ENCODE measurements at places on chromosomes 4 and X.

DNA sequence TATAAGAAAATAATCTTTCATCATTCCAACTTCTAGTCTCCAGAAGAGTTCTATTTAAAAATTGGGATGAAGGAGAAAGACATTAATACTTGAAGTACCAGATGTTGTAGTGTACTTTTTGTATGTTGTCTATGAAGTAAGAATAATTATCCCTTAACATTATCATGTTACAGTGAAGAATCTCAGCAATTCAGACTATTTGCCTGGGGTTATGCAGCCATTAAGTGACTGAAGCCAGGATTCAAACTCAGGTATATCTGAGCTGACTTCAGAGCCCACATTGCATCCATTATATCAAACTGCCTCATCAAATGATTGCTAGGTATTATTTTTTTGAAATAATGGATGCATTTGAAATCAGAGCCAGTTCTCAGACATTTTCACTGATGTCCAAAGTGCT lies 76.1 kb upstream of the FHDC1 start:
- no peak for DNase-seq

- DNase-seq = no peak
Observed at GRCh38 chrX:53768451-53768850, 81.9 kb upstream of the HUWE1 start.

GRCh38 chrX:154436983-154437752 lies at the start of gene GDI1:
Gene GDI1, plus strand, starts transcription at chrX:154437154. Its CDS starts 101 bp downstream, at chrX:154437255.
- DNase-seq = no peak

- DNase-seq = no peak
Observed at GRCh38 chrX:97529536-97530200, 646.0 kb downstream of the RPA4 start.

DNA sequence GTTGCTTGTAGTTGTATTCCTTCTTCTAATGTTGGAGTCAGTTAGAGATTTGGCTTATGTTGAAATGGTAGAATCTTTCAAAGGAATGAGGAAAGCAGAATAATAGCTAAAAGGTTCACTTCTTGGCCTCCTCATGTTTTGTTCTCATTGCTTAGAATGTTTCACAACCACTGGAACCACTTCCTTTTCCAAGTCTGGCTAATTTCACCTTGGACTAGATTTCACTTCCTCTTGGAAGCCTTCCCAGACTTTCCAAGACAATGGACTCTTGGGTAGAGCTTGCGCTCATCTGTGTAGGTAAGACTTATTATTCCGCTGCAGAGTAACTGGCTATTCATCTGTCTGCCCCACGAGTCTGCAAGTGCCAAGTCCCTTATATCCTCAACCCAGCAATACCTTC lies 8.3 kb downstream of the SPATA18 start:
- DNase-seq = no peak

- no peak for DNase-seq
Observed at GRCh38 chr4:134624365-134624764, 422.8 kb upstream of the PABPC4L start.

- DNase-seq = no peak
Observed at GRCh38 chr4:28548136-28548535, 1687.5 kb downstream of the STIM2 start.

DNA sequence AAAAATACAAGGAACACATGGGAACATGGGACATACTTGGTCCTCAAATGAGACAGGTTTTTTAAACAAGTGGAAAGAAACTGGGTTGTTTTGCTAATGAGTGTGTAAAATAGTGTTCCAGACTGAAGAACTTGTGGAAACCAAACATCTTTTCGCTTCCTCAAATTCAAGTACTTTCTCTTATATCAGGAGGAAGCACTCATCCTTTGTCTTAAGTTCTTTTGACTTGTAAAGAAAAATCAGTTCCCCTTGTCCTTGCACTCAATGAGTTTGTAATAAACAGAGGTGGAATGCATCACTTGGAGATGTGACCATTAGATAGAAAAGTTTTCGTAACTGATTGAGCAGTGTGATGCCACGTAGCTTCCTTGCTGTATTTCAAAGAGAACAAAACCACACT lies 101.1 kb downstream of the PHOX2B start:
- no peak for DNase-seq

DNA sequence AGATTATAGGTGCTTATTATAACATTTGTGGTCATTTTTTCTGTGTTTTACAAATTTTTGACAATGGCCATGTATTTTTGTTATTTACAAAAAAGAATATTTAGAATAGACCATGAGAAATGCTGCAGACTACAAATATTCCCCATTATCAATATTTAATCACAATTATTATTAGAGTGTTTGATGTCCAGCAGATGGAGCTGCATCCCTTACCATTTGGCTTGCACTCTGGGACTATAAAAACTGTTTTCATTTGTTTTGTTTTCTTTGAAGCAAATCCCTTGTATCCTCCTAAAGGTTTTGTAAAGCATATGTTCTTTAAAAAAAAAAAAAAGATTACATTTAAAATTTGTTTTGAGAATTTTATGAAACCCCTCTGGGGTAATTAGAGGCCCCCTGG lies 85.6 kb upstream of the CXorf66 start:
- DNase-seq = no peak

- DNase-seq = no peak
Observed at GRCh38 chr4:80229590-80229989, 32.3 kb downstream of the PRDM8 start.

DNA sequence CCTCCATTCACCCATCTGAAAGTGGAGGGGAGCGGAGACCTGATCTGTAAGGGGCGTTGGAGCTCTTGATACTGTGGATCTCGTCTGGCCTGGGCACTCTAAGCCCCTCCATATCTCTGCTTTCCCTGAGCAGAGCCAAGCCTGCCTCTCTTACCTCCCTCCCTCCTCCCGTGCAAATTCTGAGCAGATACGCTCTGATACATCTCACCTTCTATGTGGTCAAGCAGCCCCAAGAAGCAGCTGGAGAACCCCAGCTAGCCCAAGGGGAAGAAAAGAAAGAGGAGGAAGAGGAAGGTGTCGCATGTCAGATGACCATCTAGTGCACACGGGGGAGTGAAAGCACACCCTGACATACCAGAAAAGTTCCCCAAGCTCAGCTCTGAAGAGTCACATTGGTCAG lies 1.9 kb upstream of the DGAT2L6 start:
- DNase-seq = no peak

- DNase-seq = no peak
Observed at GRCh38 chrX:47879463-47879862, 42.8 kb downstream of the ZNF81 start.

GRCh38 chr4:114015444-114015899 lies 36.0 kb upstream of the ARSJ start:
- DNase-seq = no peak

GRCh38 chr4:125049711-125050110 lies 265.0 kb upstream of the FAT4 start:
- no peak for DNase-seq

DNA sequence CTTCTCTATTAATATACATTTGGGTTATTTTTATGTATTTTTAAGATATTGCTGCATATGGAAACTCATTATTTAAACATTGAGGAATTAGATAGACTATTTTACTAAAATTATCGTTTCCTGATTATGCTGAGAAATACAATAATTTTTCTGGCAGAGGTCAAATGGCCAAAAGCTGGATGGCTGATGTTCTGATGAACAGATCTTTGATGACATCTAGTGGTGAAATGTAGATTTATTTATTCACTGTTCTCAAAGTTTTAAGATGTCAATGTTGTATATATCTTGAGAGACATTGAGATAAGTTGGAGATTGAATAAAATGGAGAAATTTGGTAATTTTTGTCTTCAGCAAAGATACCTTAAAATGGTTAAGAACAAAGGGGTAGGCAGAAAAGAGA lies 96.2 kb downstream of the UGT8 start:
- DNase-seq = no peak

DNA sequence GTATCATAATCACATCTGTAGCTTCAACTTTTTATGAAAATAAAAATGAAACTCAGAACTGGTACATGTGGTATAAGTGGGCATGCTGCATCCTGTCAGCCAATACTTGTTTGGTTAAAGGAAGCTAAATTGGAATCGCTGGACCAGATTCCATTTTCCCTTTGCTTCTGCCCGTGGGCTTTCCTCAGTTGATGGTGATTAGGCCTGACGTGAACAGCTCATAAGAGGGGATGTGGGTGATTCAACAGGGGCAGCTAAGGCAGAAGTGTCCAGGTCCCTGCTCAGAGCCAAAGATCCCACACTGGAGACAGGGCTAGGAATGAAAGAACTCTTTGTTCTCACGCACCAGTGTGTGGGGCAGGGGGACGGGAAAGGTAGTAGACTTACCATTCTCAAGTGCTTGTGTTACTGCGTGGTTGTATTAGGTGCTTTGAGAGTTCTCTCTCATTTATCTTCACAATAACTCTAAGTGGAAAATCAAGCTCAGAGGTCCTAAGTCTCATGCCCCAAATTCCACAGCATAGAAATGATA lies 63.2 kb upstream of the GUCY1A1 start:
- no peak for DNase-seq

DNA sequence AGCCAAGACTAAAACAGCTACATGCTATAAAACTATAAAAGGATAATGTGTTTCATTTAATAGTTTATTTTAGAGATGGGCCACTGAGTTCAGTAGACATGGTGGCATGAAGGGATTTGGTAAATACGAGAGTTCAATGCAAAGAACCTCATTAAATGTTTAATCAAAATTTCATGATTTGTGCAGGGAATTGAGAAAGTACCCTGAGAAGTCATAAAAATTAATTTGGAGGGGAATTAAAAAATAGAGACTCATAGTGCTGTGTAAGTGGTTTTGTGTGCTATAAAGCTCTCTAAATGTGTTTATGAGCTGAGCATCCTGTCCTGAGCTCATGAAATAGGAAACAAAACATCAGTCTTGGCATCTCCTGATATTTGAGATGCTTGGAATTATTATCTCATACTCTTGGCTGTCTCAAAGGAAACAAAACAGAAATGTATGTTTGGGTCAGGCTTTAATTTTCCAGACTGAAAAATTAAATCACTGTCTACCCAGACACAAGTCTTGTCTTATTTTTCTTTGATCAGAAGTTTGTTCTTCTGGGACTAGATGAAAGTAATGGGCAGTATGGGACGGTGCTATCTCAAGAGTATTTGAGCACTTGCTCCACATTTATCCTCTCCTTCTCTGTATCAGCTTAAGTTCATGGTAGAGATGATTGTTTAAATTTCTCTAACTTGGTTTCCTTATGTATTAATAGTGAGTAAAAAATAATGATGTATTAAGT lies 38.0 kb upstream of the EMCN start:
- DNase-seq = no peak

DNA sequence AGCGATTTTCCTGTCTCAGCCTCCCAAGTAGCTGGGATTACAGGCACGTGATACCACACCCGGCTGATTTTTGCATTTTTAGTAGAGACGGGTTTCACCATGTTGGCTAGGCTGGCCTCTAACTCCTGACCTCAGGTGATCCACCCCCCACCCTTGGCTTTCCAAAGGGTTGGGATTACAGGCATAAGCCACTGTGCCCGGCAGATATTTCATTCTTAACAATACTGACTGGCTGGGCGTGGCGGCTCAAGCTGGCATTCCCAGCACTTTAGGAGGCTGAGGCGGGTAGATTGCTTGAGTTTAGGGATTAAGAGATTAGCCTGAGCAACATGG lies 1.3 kb downstream of the PQBP1 start:
- no peak for DNase-seq

GRCh38 chr4:67700116-67700737 lies 728 bp downstream of the UBA6 start:
- no peak for DNase-seq

- no peak for DNase-seq
Observed at GRCh38 chr4:2931512-2932301, 31.5 kb downstream of the NOP14 start.

DNA sequence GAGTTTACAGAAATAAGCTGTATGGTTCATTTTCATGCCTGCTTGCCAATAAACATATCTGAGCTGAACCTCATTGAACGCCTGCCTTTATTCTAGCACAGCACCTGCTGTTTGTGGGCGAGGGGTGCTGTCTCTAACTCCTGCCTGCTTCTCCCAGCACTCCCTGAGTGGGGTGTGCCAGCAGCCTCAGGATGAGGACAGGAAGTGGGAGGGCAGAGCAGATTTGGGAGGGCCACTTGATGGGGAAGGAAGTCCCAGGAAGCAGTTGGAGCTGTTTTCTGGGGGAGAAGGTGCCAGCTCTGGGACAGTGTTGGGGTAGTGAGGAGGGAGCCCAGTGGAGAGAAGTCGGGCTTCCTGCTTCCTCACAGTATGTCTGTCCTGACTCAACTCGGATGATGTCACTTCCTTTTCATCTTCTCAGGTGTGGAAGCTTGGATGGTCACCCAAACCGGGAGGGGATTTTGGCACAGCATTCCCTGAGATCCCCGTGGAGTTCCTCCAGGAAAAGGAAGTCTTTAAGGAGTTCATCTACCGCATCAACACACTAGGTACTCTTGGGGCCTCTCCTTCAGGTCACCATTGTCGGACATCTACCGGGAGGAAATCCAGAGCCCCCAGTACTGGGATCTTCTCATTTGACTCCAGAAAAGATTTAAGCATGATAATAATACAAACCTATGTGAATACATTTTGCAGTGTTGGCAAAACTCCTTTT lies 29.0 kb upstream of the MSANTD1 start:
- no peak for DNase-seq

DNA sequence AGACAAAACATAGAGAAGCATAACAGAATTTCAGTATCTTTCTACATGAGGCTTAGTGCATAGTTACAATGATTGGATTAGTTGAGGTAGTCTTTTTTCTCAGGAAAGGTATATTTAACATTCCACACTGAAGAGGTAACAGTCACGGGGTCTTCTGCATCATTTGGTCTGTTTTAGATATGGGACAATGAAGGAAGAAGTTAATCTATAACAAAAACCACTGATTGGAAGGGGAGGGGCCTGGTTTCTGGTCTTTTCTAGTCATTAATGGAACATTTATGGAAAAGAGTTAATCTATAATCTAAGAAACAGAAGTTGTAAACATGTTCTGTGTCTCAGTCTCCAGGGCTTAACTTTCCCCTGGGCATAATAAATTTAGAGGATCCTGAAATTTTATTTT lies 37.3 kb upstream of the HPSE start:
- no peak for DNase-seq

DNA sequence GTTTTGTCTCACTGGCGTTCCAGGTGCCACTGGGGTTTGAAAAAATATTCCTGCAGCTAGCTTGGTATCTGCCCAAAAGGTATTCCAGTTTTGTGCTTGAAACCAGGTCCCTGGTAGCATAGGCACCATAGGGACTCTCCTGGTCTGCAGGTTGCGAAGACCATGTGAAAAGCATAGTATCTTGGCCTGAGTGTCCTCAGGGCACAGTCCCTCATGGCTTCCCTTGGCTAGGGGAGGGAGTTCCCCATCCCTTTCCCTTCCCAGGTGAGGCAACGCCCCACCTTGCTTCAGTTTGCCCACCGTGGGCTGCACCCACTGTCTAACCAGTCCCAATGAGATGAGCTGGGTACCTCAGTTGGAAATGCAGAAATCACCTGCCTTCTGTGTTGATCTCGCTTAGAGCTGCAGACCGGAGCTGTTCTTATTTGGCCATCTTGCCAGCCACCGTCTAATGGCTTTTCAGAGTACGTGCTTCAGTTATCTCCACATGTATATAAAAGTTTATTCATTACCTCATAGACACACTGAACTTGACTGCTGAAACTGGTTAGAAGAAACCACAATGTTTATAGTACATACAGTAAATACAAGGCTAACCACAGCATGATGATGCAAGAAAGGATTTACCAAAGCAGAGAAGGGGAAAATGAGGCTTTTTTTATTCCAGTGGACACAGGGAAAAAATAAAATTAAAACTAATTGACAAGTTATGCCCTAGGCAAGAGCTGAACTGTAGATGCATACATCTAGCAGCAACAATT lies 10.6 kb downstream of the PBDC1 start:
- no peak for DNase-seq
